Left hindlimb (tissue), 1 donor: ENCODE measurements at places on chromosomes 12 and 14.

GRCh38 chr12:88833641-88834116 is 253.4 kb upstream of the KITLG start:
- DNase-seq = no peak

DNA sequence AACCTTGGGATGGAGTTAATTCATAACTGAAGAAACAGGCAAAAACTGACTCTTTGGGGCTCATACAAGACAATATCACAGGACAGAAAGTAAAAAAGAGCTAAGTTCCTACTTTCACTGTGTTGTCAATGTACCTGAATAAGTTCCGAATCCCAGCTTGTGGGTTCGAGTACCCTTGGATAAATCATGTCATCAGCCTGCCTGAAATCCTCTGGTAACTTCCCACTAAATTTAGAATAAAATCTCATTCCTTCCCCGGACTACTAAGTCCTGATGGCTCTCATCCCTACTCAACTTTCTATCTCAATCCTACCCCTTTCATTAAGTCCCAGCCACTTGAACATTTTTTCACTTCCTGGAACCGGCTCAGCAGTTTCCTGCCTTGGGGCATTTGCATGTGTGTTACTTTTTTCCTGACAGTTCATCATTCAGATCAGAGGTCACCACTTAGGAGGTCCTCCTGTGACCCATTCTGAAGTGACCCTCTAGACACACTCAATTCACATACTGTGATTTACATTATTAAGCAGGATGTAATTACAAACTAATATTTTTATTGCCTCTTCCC is 12.7 kb downstream of the ERP29 start:
- DNase-seq = no peak

DNA sequence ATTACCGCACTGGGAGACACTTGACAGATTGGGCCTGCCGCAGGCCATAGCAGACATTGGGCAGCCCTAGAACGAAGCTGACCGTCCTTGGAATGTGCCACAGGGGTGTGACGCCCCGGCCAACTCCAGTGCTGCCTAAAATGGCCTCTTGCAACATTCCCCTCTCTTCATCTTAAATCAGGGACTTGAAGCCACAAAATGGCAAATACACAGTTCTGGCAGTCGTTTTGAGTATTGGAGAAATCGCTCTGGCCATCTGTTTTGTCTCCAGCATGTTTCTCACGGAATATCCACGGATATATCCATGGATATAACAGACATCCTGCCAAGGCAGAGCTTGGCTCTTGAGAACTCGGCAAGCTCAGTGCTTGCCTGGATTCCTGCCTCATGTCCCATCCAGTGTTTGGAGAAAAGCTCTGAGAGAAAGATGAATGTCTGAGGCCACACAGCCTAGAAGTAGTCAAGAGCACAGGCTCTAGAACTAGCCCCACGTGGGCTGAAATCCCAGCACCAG is 158.4 kb downstream of the CHST11 start:
- DNase-seq = no peak

GRCh38 chr14:99664937-99665273 is 19.2 kb upstream of the CYP46A1 start:
- DNase-seq = no peak

DNA sequence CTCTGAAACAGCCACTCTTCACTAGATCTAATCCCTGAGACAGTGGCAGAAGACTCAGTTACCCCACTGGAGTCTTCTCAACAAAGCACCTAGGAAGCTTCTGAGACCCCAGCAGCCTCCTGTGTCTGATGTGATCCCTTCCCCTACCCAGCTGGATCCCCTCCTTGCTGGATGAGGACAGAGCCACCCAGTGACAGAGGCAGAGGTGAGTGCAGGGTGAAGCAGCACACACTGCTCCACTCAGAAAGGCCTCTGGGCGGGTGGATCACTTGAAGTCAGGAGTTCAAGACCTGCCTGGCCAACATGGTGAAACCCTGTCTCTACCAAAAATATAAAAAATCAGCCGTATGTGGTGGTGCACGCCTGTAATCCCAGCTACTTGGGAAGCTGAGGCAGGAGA is 2.7 kb downstream of the SPRYD3 start:
- DNase-seq = no peak

GRCh38 chr12:49357103-49357678 is 10.1 kb upstream of the SPATS2 start:
- no peak for DNase-seq

- DNase-seq = no peak
Observed at GRCh38 chr14:24310265-24310645, 315 bp downstream of the LTB4R2 start.

DNA sequence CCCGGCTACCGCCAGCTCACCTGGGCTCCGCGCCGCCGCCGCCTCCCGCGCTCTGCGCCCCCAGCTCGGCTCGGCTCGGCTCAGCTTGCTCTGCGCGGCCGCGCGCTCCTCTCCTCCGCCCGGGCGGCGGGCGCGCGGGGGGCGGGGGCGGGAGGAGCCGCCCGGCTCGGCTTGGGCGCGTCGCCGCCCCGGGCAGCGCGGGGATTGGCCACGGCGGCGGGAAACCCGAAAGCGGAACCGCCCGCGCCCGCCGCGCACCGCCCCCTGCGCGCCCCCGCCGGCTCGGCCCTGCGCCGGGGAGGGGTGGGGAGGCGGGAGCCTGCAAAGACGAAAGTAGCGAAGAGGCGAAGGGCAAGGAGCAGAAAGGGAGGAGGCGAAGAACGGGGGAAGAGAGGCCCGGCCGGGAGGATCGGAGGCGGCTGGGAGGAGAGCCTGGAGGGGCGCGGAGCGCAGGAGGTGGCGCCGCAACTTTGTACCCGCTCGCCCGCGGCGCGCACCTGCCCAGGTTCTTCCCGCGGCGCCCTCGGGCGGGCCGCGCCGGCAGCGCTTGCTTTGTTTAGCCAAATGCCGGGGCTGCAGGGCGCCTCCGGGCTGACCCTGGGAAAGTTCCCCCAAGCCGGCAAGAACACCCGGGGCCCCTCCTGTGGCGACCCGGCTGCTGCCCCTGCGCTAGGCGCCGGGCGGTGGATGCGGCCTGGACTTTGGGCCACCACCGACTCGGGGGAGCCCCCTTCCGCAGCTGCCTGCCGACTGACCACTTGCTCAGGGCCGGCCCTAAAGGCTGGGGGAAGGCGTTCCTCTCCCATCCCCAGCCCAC is at the start of gene CAMKK2:
TSS of gene CAMKK2 (minus strand) at position 92 of the 817 bp plus-strand sequence. CDS start 22,183 bp downstream, outside the sequence.
- peak; percentile 94 for DNase-seq

GRCh38 chr12:93234641-93235040 is 143.1 kb upstream of the NUDT4 start:
- no peak for DNase-seq

- no peak for DNase-seq
Observed at GRCh38 chr14:90795744-90796143, 20.5 kb downstream of the TTC7B start.

GRCh38 chr12:64598831-64599230 is 11.5 kb upstream of the RASSF3 start:
- no peak for DNase-seq

GRCh38 chr12:27221625-27222387 is 22.3 kb upstream of the STK38L start:
- no peak for DNase-seq

- no peak for DNase-seq
Observed at GRCh38 chr12:449203-449602, 10.5 kb upstream of the B4GALNT3 start.

DNA sequence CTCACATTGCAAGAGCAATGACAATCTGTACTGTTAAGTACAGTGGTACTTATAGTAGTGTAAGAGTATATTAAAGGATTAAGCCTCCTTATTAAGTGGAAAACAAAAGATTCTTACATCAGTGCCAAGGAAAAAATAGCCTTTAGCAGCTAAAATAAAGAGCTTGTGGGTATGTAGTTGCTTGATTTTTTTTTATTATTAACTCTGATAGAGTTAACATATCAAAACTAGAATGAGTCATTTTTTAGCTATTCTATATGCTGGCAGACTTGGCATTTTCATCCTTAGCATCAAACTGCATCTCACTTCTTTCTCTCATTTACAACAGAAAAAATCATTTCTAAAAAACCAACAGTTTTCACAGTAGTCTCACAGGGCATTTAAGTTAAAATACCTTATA is 86.5 kb downstream of the ATP2B1 start:
- no peak for DNase-seq

DNA sequence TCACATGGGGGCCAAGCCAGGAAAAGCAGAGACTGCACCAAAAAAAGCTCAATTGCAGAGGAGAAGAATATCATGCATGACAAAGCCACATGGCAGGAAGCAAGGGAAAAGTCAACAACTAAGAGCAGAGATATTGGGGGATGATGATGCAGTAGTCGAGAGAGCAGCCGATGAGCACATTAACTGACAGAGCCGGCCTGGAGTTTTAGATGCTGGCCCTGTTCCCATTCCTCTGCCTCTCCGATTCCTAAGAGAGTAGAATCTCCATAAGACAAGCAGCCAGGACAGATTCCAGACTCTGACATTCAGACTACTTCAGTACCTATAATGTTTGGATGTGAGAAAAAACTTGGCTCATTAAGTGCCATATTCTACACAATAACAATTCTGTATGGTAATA is 155.9 kb downstream of the KCNH5 start:
- DNase-seq = no peak

- no peak for DNase-seq
Observed at GRCh38 chr14:52759145-52759544, 29.2 kb downstream of the STYX start.

DNA sequence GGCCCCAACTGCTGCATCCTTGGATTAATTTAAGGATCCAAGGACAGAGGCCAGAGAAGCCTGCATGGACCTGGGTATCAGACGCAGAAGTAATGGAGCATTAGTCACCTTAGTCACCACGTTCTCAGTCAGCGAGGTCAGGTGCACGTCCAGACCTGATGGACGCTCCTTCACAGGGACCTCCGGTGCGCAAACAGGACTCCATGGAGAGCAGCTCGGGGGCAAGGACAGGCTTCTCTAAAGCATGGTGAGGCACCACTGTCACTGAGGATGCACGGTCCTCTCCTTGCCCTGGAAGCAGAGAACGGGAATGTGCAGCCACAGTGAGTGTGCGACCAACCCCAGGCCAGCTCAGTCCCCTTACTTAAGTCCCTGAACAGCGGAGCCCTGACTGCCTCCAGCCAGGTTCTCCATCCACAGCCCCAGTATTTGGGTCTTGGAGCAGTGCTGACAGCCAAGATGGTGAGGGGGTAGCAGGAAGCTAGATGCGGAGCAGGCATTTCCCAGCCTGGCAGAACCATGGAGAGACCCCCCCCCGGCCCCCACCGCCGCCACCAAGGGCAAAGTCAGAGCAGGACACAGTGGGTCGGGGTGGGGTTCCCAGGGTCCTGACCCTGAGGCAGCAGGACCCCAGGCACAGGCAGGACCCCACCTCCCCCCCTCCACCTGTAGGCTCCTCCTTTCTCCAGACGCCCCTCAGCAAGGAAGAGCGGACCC is 253.4 kb upstream of the SFSWAP start:
- no peak for DNase-seq

DNA sequence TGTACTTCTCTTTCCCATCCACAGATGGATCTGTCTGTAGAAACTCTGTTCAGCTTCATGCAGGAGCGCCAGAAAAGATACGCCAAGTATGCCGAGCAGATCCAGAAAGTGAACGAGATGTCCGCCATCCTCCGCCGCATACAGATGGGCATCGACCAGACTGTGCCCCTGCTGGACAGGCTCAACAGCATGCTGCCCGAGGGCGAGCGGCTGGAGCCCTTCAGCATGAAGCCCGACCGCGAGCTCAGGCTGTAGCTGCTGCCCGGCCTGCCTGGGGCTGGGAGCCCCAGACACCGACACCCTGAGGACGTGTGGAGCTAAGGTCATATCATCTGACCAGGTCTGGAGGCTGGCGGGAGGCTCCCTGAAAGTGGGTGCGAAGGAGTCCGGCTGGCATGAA is 97.1 kb downstream of the DUSP16 start:
- DNase-seq = no peak

- DNase-seq = no peak
Observed at GRCh38 chr14:88842414-88842813, 18.0 kb downstream of the TTC8 start.

DNA sequence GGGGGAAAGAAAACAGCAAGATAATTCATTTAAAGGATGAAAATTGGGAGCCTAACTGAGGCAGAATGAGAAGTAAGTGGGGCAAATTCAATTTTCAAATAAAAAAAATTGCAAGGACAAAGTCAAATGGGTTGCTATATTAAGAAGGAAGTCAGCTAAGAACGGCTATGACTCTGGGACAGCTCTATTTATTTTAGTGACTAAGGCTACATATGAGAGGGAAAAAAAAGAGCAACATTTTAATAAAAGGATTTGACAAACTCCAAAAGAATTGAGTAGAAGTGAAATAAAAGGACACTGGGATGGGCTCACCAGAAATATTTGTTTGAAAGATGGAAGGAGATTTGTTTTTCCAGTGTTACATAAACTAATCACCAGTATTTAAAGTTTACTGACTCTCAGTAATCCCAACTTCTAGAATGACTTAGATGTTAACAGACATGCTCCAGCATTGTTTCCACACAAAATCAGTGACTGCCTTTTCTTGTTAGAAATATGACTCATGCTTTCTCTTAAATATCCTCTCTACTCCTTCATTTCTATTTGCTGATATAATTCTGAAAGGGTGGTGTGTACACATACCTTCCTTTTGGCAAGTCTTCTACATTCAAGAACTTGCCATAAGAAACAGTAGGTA is 198.5 kb downstream of the SLC25A21 start:
- no peak for DNase-seq

- DNase-seq = no peak
Observed at GRCh38 chr14:91232603-91233002, 11.9 kb downstream of the GPR68 start.

GRCh38 chr14:33891700-33892099 is 59.2 kb downstream of the EGLN3 start:
- no peak for DNase-seq

GRCh38 chr14:89771251-89771650 is 183.3 kb downstream of the EFCAB11 start:
- no peak for DNase-seq

DNA sequence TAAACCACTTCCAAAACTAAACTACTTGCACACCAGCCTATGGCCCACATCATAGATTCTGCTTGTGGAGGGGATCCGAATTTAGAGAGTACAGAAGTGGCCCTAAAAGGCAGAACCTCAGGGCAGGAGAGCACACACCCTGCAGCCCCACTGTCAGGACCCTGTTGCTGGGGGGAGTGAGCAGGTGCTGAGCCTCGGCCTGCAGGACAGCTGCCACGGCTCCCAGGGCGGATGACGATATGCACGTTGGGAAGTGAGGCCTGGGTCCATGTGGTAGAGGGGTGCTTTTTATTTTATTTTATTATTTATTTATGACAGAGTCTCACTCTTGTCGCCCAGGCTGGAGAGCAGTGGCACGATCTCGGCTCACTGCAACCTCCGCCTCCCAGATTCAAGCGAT is 73.5 kb downstream of the TNFAIP2 start:
- no peak for DNase-seq
